ENCODE measurements at places on chromosomes 5 and 9.

DNA sequence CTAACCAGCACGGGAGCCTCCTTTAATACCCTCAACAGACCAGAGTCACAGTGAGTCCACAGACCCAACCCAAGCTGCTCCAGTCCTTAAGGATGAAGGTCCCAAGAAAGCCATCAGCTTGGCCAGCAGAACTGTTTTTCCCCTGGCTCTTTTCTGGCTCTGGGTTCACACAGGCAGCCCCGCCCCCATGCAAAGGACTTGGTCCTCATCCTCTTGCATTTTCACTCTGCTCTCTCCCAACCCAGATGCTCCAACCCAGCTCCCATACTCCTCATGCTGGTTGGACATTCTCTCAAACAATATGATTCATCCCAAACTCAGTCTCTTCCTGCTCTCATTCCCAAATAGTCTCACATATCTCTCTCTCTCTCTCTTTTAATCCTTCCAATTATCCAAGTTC is 74.2 kb upstream of the SPOCK1 start:
- no peak for DNase-seq

GRCh38 chr5:110853267-110853666 is 114.5 kb downstream of the SLC25A46 start:
- no peak for DNase-seq

GRCh38 chr5:72107901-72108201 is 576 bp downstream of the MAP1B start:
- DNase-seq = peak; percentile 13

DNA sequence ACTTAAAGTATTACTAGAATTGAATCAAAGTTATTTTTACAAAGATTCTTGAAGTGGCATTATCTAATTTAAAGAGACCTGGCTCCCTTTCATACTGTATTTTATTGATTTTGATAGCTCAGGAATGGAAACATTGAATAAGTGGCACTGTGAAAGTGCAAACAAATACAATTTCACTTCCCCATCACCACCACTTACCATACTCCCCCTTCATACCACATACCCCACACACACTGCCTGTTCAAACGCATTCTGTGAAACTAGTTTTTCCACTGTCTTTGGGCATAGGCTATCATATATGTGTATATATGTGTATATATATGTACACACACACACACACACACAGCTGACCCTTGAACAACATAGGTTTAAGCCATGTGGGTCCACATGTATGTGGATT is 62.1 kb upstream of the ATG10 start:
- DNase-seq = no peak

- no peak for DNase-seq
These were observed 13.5 kb downstream of the NSD1 start for GRCh38 chr5:177146891-177147638.

- no peak for DNase-seq
These were observed 224.3 kb downstream of the GNA14 start for GRCh38 chr9:77423841-77424240.

Measured in endothelial cell (in vitro differentiated cells).